NCI-H2107 (cell line): ENCODE measurements at places on chromosomes 12 and 14.

- DNase-seq, result no peak
Measured at GRCh38 chr14:64971491-64971942, 619 bp downstream of the RAB15 start.

GRCh38 chr14:73467377-73467776, 9.0 kb upstream of the NUMB start:
- DNase-seq, result no peak

GRCh38 chr12:51369581-51369980, 21.6 kb downstream of the GALNT6 start:
- no peak for DNase-seq

- DNase-seq, result peak; percentile 89
Measured at GRCh38 chr14:101964297-101965180, at the start of gene DYNC1H1. Gene DYNC1H1 (plus strand): TSS chr14:101964573. CDS start chr14:101964692, 119 bp downstream.

- DNase-seq, result no peak
Measured at GRCh38 chr12:68378872-68379606, 46.9 kb upstream of the MDM1 start.

DNA sequence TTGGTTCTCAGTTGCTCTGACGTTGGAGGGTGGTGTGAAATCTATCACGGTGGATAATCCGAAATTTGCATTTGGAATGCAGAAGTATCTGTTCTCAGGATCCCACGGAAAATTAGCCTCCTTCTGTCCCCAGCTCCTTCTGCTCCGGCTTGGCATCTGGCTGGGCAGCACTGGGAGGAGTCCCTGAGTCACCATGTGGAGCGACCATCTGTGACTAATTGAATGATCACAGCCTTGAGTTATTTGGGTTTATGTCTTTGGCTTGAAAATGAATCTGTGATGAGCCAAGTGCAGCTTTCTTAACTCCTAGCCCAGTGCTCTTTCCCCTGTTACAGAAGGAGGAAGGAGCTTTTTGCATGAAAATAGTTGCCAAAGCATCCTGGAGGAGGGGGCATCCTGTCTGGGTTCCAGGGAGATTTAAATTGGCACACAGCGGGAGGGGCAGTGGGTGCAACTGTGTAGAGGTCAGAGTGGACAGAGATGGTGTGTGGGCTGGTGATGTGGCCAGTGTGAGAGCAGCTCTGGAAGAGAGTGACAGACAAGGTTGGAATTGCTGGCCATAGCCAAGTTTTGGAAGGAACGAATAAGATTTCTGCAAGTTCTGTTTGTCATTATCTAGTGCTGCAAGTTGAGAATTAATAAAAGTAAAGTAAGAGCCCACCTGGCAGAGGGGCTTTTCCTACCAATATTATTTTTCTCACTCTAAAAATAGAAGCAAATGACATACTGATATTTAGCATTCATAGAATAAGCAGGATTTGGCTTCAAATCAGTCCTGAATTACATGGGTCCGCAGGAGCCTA, 74.4 kb downstream of the SLC24A4 start:
- DNase-seq, result no peak

- no peak for DNase-seq
Measured at GRCh38 chr12:98745578-98746391, 100.7 kb downstream of the APAF1 start.

GRCh38 chr12:10503460-10503859, 2.2 kb upstream of the EIF2S3B start:
- no peak for DNase-seq

GRCh38 chr14:59370158-59370742, 94.9 kb downstream of the GPR135 start:
- no peak for DNase-seq

- DNase-seq, result no peak
Measured at GRCh38 chr14:37816135-37816534, 220.7 kb downstream of the TTC6 start.

DNA sequence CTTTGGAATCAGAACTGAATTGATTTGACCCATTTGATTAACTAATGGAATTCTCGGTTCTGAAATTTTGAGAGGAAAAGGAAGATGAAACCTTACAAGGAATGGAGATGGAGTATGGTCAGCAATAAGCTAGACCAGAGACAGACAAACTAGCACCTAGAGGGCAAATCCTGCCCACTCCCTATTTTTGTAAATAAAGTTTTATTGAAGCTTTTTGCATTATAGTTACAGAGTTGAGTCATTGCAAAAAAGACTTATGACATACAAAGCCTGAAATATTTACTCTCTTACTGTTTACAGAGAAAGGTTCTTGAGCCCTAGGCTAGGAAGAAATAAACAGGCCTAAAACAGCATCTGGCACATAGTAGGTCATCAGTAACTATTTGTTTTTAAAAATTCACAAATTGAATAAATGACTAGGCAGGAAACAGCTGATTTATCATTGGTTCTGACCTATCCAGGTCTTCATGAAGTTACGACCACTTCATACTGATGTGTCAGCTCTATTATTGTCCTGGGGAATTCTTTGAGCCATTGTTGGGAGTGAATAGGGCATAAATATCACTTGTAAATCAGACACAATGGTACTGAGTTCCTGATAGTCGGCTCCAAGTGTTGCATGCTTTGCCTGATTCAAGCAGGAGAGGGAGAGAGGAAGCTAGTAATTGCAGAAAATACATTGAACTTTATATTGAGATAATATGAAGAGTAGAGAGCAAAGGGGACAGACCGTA, 14.6 kb upstream of the STAB2 start:
- DNase-seq, result no peak

DNA sequence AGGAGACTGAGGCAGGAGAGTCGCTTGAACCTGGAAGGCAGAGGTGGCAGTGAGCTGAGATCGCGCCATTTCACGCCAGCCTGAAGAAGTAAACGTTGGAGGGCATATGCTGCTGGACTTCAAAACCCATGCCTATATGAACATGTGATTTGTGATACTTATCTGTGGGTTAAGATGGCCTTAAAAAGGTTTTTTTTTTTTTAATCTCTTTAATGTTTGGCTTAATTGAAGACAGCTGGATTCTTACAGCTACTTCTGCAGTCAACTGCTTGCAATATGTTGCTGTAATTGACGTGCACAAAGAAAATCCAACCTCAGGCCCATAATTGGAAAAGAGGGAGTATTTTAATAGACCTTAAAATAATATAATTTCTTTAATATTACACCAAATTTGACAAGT, 1.5 kb upstream of the B3GNT4 start:
- DNase-seq, result no peak

DNA sequence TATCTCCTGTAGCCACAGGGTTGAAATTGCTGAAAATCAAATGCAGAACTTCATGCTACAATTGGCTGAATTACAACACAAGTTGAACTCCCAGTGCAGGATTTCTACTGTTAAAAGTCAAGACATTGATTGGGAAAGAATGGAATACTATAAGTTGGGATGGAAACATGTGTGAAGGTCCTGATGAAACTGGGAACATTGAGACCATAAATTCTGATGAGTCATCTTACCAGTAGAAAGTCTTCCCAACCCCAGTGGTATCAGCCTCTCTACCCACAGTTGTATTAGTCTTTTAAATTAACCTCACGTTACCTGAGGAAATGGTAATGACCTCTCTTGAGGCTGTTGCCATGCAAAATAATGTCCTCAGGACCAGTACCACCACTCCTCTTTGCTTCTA, 27.4 kb upstream of the DYRK2 start:
- no peak for DNase-seq

DNA sequence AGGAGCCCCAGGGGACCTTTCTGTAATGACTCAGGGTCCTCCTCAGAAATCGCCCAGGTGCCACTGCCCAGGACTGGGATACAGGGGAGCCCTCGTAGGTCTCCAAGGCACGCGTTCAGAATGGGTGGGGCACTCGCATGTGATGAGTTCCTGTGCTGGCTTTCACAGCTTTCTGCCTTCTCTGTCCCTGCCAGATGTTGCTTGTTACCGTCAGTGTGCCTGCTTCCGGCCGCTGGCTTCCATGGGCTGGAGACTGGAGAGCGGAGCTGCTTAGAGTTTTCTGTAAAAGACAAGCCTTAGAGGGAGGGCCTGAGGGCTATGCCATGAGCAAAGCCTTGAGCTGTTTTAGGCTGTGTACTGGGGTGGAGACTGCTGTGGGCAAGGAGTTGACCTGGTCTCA, 75.0 kb upstream of the SLC24A4 start:
- DNase-seq, result no peak

GRCh38 chr12:110661337-110661972, 27.5 kb downstream of the HVCN1 start:
- DNase-seq, result no peak

GRCh38 chr12:57614178-57614947, 3.1 kb downstream of the ARHGEF25 start:
- DNase-seq, result no peak

- DNase-seq, result no peak
Measured at GRCh38 chr14:68507544-68508081, 285.3 kb downstream of the ZFP36L1 start.

GRCh38 chr12:96295532-96296160, 101.5 kb downstream of the ELK3 start:
- no peak for DNase-seq

DNA sequence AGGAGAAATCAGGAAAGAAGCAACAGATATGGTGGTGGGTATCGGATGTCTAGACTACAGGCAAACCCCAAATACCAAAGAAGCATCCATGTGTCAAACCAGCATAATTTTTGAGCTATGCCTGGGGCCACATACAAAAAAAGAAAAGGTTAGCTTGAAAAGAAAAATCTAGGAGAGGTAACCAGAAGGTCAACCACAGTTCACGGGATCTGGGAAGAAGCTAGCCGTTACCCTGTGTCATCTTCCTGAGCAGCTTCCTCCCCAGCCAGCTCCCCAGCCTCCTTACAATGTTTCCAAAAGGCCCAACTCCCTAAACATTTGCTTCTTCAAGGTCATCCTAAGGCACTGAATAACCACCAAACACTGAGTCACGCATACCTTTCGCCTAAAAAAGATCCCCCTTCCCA, 3.1 kb downstream of the SINHCAF start:
- DNase-seq, result no peak

DNA sequence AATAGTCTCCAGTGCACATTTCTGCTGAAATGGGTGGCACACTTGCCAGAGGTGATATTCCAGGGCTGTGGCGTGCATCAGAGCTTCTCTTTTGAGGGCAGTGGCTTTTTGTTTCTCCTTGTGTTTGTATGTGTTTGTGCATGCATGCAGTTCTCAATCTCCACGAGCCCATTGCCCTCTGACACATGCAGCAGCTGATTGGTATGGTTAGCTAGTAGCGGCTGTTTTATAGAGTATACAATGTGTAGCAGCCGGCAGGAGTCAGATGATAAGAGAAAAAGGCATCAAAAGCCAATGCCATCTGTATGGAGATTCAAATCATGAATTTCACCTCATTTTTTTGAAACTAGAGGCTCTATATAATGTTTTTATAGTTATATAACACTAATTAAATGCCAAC, 616.9 kb upstream of the STXBP6 start:
- no peak for DNase-seq

DNA sequence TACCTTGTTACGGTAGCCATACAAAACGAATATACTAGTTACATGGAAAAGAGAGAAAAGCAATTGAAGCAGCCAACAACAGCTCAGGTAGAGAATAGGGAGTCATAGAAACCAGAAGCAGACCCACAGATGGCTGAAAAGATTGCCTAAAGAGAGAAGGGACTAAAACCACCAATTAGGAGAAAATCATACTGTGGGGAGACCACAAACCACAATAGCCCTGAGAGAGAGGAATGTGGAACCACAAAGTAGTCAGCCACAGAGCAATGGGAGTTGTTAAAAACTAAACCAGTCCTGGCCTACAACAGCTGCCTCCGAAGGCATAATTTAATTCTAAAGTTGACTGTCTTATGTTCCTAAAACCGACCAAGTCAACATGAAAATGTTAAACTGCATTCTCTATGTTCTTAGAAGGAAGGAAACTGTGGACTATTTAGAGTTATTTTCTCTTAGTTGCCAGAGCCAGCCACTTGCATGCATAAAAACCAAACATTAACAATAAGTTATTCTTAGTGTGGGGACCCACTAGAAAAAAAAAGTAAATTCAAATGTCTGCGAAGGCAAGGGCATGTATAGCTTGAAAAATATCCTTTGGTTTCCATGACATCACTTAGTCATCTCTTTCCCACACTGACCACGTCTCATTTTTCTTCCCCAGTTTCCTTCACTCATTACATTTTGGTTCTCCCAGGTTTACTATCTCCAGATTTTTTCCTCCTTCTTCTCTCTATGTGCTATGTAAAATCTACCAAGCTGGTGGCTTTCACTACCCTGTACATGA, 398.1 kb downstream of the NOVA1 start:
- DNase-seq, result peak; percentile 67

GRCh38 chr12:67929384-67929772, 59.9 kb upstream of the IFNG-AS1 start:
- DNase-seq, result no peak

DNA sequence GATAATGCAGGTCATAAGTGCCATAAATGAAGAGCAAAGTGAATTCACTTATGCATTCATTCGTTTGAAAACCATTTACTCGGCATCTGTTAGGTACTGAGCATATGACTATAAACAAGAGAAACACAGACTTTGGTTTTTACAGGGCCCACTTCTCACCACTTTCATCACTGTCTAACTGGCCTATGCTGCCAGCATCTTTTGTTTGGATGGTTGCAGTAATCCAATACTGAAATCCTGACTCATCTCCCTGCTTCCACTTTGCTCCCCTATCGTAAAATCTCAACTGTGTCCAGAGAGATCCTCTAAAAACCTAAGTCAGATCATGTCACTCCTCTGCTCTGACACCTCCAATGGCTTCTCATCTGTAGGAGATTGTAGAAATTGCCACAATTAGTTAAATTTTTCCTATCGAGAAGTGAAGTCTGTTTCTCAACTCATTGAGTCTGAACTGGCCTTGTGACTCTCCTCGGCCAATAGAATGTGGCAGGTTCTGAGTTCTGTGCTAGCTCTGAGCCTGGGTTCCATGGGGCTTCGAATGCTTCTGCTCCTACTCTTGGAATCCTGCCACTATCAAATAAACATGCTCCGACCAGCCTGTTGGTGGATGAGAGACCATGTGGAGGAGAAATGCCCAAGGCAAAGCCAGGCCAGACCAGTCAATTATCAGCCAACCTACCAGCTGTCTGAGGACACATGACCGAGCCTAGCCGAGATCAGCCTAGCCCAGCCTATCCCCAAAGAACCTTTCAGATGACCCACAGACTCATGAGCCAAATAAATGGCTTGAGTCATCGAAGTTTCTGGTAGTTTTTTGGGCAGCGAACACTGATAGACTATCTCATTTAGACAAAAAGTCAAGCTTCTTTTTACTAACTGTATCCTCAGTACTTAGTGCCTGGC, 2.2 kb upstream of the BATF start:
- no peak for DNase-seq

GRCh38 chr12:70754330-70754741, 117.1 kb upstream of the PTPRB start:
- DNase-seq, result no peak

DNA sequence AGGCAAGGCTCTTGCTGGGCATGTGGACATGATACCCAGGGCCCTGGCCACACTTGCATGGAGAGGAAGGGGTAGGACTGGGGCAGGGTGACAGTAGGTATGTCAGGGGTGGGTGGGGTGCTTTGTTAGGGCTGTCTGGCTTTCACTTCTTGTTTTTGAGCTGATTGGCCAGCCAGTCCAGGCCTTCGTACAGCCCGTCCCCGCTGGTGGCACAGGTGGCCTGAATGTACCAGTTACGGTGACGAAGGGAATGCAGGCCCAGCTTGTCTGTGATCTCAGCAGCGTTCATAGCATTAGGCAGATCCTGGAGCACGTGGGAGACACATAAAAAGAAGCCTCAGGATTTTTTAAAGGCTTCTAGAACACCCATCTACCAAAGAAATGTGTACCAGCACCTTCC, 13.5 kb upstream of the FKBP11 start:
- DNase-seq, result no peak

- DNase-seq, result no peak
Measured at GRCh38 chr12:120109570-120110267, 6.8 kb downstream of the RAB35 start.

- DNase-seq, result no peak
Measured at GRCh38 chr12:113910751-113911272, 55.3 kb downstream of the RBM19 start.
